Pericardium fibroblast (primary cell): ENCODE measurements at places on chromosomes 7 and 10. TPM values are rescaled to one million over a fixed set of nuclear protein-coding genes. Genes with fewer than 3 reads are reported as not detected.

TMEM248 gene
- 91.2 and 127 TPM in 2 replicates for total RNA-seq

NEBL gene
- total RNA-seq: 14.7 and 77.5 TPM in 2 replicates

ADCY1 gene
- total RNA-seq: 0.23 and 1.9 TPM in 2 replicates

FXYD4 gene
- not detected in 2 replicates for total RNA-seq

CUBN gene
- 0.47 and 0.77 TPM in 2 replicates for total RNA-seq

CREM gene
- 8.3 and 21.4 TPM in 2 replicates for total RNA-seq

TNS3 gene
- 41.8 and 59.6 TPM in 2 replicates for total RNA-seq

GPER1 gene
- 3.4 and 8.3 TPM in 2 replicates for total RNA-seq
